CD4-positive, alpha-beta memory T cell (primary cell): ENCODE measurements at places on chromosomes 12 and 14. TPM values are rescaled to one million over a fixed set of nuclear protein-coding genes. Genes with fewer than 3 reads are reported as not detected.

TMPRSS12 gene
- total RNA-seq = not detected

GRCh38 chr12:47801170-47801903 is 18.4 kb downstream of the HDAC7 start:
- no peak overlapping the region for H3K4me3 ChIP-seq
- peaks cover 65% of the 10 kb centered on the region for H3K4me1 ChIP-seq
- no peaks in the 10 kb centered on the region for H3K27me3 ChIP-seq
- no peak overlapping the region for H3K27ac ChIP-seq
- DNase-seq = no peak
- H3K36me3 ChIP-seq = peaks cover 26% of the 10 kb centered on the region

- DNase-seq = no peak
- no peaks in the 10 kb centered on the region for H3K27me3 ChIP-seq
- H3K27ac ChIP-seq = no peak overlapping the region
- H3K4me1 ChIP-seq = no peaks in the 10 kb centered on the region
- H3K4me3 ChIP-seq = no peak overlapping the region
Observed at GRCh38 chr12:120936197-120936596, 32.0 kb upstream of the SPPL3 start.

DNA sequence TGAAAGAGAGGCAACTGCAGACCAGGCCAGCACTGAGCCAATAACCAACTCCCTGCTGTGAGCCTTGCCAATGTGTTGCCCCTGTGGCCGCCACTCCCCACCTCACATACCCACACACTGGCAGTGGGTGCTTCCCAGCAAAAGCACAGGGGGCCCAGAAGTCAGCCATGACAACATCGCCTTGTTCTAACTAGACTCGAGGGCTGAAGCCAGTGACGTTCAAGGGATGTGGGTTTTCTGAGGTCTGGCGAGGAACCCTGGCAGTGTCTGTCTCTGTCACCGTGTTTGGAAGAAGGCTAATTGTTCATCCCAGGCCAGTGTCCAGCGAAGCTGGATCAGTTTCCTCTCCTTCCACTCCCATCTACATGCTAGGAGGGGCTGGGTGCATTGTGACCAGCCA is 311.8 kb upstream of the AMIGO2 start:
- no peaks in the 10 kb centered on the region for H3K27me3 ChIP-seq
- H3K36me3 ChIP-seq = no peaks in the 10 kb centered on the region
- peaks cover 60% of the 10 kb centered on the region for H3K4me1 ChIP-seq
- peak overlapping the region; percentile 54 for H3K27ac ChIP-seq
- no peak overlapping the region for H3K4me3 ChIP-seq

GRCh38 chr14:27320261-27320660 is 722.4 kb upstream of the NOVA1 start:
- no peak overlapping the region for H3K4me3 ChIP-seq
- no peaks in the 10 kb centered on the region for H3K36me3 ChIP-seq
- DNase-seq = no peak
- no peaks in the 10 kb centered on the region for H3K27me3 ChIP-seq
- no peaks in the 10 kb centered on the region for H3K4me1 ChIP-seq
- no peak overlapping the region for H3K27ac ChIP-seq

DNA sequence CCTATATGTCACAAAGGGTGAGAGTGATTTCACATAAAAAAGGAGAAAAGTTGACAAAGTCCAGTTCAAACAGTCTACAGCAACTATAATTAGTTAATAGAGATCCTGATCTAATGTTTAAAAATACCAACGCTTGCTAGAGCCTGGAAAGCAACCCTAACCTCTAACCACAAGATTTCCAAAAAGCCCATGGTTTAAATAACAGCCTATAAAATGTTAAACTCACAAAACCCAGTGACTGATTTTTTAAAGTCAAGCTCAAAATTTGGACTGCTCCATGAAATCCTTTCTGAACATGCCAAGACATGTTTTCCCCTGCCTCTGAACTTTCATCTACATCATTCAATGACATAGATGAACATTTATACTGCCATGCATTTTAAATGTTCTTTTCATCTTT is 81.6 kb downstream of the PLEKHG7 start:
- H3K36me3 ChIP-seq = no peaks in the 10 kb centered on the region
- no peak overlapping the region for H3K27ac ChIP-seq
- no peaks in the 10 kb centered on the region for H3K27me3 ChIP-seq
- no peak for DNase-seq
- no peak overlapping the region for H3K4me3 ChIP-seq

DNA sequence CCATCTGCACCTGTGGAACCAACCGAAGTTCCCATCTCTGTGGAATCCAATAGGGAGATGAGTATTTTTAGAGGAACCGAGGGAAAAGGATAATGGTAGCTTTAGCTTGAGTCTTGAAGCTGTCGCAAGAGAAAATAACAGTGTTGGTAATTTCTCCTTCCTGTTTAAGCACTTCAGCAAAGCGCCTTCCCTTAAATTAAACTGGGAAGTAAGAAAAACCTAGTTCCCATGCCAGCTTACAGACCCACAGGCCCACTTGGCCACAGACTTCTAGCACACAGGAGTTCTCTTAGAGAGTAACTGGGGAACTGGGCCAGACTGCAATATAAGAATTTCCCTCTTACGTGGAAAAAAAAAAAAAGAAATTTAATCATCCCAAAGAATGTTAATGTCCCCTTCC is 223.8 kb downstream of the EFCAB11 start:
- no peak overlapping the region for H3K4me3 ChIP-seq
- peaks cover 6% of the 10 kb centered on the region for H3K4me1 ChIP-seq
- no peaks in the 10 kb centered on the region for H3K27me3 ChIP-seq
- no peak for DNase-seq

- DNase-seq = peak; percentile 19
- peak overlapping the region; percentile 51 for H3K4me3 ChIP-seq
- peaks cover 23% of the 10 kb centered on the region for H3K4me1 ChIP-seq
Observed at GRCh38 chr12:117098361-117099217, 627 bp downstream of the TESC start.

RD3L gene
- total RNA-seq = not detected

ACSS3 gene
- total RNA-seq = not detected

TSPAN11 gene
- not detected for total RNA-seq

MANSC4 gene
- not detected for total RNA-seq

ZBTB42 gene
- 11.6 TPM for total RNA-seq

GRCh38 chr14:61562321-61563161 is 132.8 kb upstream of the HIF1A start:
- no peak overlapping the region for H3K27ac ChIP-seq
- peak; percentile 49 for DNase-seq
- no peaks in the 10 kb centered on the region for H3K36me3 ChIP-seq
- peaks cover 7% of the 10 kb centered on the region for H3K4me1 ChIP-seq

OLR1 gene
- total RNA-seq = 0.42 TPM

STON2 gene
- not detected for total RNA-seq

- no peaks in the 10 kb centered on the region for H3K4me1 ChIP-seq
- H3K27ac ChIP-seq = no peak overlapping the region
- H3K4me3 ChIP-seq = no peak overlapping the region
- H3K36me3 ChIP-seq = no peaks in the 10 kb centered on the region
- no peak for DNase-seq
Observed at GRCh38 chr12:108778053-108778452, 46.7 kb upstream of the CORO1C start.

DNA sequence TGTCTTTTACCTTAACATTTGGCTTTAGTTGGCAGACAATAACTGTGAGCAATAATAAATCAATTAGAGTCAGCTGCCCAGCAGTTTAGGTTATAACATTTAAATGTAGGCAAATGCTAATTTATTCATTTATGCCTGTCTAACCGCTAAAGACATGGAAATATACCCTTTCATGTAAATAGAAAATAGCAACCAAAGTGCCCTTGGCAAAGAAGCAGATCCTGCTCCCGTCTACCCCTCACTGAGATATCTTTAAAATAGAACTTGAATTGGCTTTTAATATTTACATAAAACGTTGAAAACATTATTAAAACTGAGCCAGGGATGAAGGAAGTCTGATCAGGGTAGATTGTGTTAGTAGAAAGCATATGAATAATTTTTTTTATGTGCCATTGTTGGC is 67.3 kb downstream of the ATP23 start:
- H3K27ac ChIP-seq = no peak overlapping the region
- H3K4me1 ChIP-seq = no peaks in the 10 kb centered on the region
- no peaks in the 10 kb centered on the region for H3K27me3 ChIP-seq
- no peak for DNase-seq

DNA sequence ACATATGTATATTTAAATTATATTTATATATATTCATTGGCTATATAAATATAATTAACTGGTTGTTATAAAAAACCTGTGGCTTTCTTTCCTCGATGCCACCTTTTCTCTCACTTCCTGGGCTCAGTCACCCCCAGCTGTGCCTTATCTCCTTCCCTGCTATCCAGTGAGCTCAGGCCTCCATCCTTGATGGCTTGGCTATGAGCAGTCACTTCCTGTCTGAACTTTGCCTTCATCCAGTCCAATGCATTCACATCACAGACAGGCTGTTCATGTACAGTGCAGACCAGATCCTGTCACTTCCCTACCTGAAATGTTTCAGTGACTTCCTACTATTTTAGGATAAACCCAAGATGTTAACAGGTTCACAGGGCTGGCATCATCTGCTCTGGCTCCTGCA is 115.3 kb upstream of the PRB2 start:
- H3K4me1 ChIP-seq = no peaks in the 10 kb centered on the region
- no peak overlapping the region for H3K4me3 ChIP-seq
- no peaks in the 10 kb centered on the region for H3K27me3 ChIP-seq
- no peaks in the 10 kb centered on the region for H3K36me3 ChIP-seq

GRCh38 chr14:34403646-34404045 is 58.4 kb downstream of the SPTSSA start:
- H3K27me3 ChIP-seq = no peaks in the 10 kb centered on the region
- no peak for DNase-seq
- no peak overlapping the region for H3K27ac ChIP-seq
- H3K4me1 ChIP-seq = no peaks in the 10 kb centered on the region
- no peaks in the 10 kb centered on the region for H3K36me3 ChIP-seq

PHLDA1 gene
- 8.2 TPM for total RNA-seq

GAS2L3 gene
- total RNA-seq = 0.55 TPM

DNA sequence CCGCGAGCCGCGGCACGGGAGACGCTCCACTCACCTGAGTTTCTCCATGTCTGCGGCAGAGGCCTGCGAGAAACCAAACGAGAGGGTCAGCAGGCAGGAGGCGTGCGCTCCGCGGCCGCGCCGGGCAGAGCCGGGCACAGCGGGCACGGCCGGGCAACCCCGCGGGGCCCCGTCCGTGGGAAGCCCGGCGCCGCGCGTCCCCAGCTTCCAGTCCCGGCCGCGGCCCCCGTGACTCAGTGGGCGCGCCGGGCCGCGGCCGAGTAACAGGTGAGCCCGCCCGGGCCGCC is 19.4 kb downstream of the BEGAIN start:
- H3K27ac ChIP-seq = no peak overlapping the region
- H3K36me3 ChIP-seq = no peaks in the 10 kb centered on the region
- H3K27me3 ChIP-seq = peaks cover 17% of the 10 kb centered on the region

DNA sequence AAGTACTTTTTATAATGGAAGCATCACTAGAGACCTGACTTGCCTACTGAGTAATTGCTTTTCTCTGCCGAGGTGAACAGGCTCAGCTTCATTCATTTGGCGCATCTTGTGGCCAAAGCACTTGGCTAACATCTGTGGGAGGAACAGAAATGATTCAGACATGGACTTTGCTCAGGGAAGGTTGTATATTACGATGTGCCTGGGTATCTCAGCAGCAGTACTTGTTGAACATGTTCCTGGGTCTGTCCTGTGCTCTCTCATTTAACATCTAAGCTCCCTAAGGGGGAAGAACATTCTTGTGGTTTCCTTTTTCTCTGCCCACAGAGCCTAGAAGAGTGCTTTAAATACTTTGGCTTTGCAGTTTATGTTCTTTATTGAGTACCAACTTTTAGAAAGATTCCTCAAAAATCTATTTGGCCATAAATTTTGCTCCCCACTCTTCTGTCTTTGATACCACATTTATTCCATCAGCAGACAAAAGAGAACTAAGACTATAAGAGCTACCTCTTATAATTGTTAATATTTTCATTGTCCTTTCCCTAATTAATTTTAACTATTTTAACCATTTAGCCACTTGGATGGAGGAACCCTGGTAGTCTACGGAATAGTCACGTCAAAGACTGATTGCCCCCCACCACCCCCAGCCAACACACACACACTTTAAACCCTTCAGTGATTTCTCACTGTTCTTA is 101.2 kb upstream of the EGLN3 start:
- H3K36me3 ChIP-seq = no peaks in the 10 kb centered on the region
- peaks cover 25% of the 10 kb centered on the region for H3K4me1 ChIP-seq
- H3K4me3 ChIP-seq = no peak overlapping the region
- H3K27ac ChIP-seq = no peak overlapping the region
- H3K27me3 ChIP-seq = no peaks in the 10 kb centered on the region

KRT4 gene
- total RNA-seq = not detected

- H3K27ac ChIP-seq = no peak overlapping the region
- H3K27me3 ChIP-seq = no peaks in the 10 kb centered on the region
- H3K4me1 ChIP-seq = peaks cover 11% of the 10 kb centered on the region
- H3K4me3 ChIP-seq = no peak overlapping the region
Observed at GRCh38 chr14:68244262-68244980, 424.8 kb downstream of the RAD51B start.

POMT2 gene
- total RNA-seq = 13.2 TPM

DNA sequence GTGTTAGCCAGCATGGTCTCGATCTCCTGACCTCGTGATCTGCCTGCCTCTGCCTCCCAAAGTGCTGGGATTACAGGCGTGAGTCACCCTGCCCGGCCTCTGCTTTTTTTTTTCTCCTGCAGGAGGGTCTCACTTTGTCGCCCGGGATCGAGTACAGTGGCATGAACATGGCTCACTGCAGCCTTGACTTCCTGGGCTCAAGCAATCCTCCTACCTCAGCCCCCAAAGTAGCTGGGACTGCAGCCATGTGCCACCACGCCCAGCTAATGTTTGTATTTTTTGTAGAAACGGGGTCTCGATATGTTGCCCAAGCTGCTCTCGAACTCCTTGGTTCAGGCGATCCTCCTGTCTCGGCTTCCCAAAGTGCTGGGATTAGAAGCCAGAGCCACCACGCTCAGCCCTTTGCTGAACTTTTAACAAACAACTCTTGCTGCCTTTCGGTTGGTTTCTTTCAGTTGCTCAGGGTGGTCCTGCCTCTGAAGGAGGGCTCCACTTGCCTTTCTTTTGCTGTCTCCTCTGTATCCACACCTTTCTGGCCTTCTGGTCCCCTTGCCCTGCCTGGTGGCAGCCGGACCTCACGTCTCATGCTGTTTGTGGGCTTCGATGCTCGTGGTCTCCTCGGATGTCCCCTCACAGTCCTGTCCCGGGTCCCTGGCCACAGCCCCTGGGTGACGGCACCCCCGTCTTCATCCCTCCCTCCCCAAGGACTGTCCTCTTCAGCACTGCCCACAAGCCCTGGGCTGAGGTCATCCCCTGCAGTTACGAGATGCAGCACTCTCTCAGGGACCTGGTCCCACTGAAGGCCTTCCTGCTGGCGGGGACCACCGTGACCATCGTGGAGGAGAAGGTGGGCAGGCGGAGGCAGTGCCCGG is 3.8 kb upstream of the B3GNT4 start:
- H3K36me3 ChIP-seq = no peaks in the 10 kb centered on the region
- H3K27ac ChIP-seq = no peak overlapping the region
- no peak overlapping the region for H3K4me3 ChIP-seq
- no peaks in the 10 kb centered on the region for H3K27me3 ChIP-seq
- no peak for DNase-seq

- no peak overlapping the region for H3K27ac ChIP-seq
- H3K27me3 ChIP-seq = no peaks in the 10 kb centered on the region
- H3K4me3 ChIP-seq = no peak overlapping the region
- H3K36me3 ChIP-seq = no peaks in the 10 kb centered on the region
- no peaks in the 10 kb centered on the region for H3K4me1 ChIP-seq
Observed at GRCh38 chr12:101097829-101098580, 112.0 kb downstream of the SLC5A8 start.

CD163 gene
- 5.9 TPM for total RNA-seq

CPNE6 gene
- not detected for total RNA-seq

- peak overlapping the region; percentile 100 for H3K4me3 ChIP-seq
- peak overlapping the region; percentile 94 for H3K27ac ChIP-seq
- H3K4me1 ChIP-seq = peaks cover 57% of the 10 kb centered on the region
- peak; percentile 68 for DNase-seq
- no peaks in the 10 kb centered on the region for H3K27me3 ChIP-seq
Observed at GRCh38 chr12:53006810-53007309, 604 bp downstream of the EIF4B start.

APOF gene
- total RNA-seq = not detected

MYF6 gene
- not detected for total RNA-seq
